ENCODE measurements at places on chromosomes 6 and 20. TPM values are rescaled to one million over a fixed set of nuclear protein-coding genes. Genes with fewer than 3 reads are reported as not detected.

The PPT2 gene
- total RNA-seq: 40.8 TPM

DNA sequence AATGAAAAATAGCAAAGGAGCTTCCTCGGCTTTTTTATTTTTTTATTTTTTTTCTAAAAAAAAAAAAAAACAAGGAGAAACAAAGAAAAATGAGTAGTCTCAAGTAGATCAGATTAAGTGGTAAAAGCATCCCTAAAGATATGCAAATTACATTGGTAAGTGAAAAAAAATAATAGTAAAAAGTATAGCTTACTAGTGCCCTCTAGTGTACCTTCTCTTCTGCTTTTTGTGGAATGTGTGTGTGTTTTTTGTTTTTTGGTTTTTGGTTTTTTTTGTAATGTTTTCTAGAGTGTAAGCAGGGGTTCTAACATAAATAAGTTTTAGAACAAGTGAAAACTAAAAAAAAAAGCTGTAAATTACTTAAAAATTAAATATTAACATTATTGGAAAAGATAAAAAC is 1062.0 kb downstream of the HACE1 start:
- DNase-seq: no peak

The CNPY3 gene
- 69.0 TPM for total RNA-seq

The NKX2-4 gene
- total RNA-seq: not detected

The HEY2 gene
- 22.7 TPM for total RNA-seq

GRCh38 chr6:119277052-119277451 is 72.5 kb downstream of the MAN1A1 start:
- DNase-seq: no peak
